NCI-H187 treated with DMSO at 0.1 percent for 48 hours (cell line): ENCODE measurements at places on chromosomes 6 and 20.

GRCh38 chr6:34374508-34374907 is 18.0 kb downstream of the NUDT3 start:
- DNase-seq = no peak

DNA sequence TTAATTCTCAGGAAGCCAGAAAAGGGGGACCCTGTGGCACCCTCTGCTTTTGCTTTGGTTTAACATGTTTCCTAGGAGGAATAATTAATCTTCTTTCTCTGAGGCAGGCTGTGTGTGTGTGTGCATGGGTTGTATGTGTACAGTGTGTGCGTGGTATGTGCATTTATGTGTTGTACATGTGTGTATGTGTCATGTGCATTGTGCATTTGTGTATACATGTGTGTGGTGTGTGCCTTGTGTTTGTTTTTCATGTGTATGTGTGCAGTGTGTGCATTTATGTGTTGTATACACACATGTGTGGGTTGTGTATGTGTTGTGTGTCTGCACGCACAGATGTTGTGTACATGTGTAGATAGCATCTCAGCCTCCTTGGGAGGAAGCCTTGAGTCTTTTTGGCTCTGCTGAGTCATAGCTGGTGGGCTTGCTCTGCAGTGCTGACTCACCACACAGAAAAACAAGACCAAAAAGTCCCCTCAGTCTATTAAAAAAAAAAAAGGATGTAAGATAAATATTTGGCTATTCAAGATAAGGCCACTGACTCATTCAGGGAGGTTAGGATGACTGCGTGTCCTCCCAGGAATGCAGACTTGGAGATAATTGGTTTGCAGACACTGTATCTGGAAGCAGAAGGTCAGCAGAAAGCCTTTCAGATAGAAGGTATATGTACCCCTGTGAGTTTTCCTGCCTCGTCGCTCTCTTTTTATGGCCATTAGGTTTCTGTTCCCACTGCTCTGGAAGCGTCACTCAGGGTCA is 58.6 kb downstream of the SYNJ2 start:
- DNase-seq = no peak

DNA sequence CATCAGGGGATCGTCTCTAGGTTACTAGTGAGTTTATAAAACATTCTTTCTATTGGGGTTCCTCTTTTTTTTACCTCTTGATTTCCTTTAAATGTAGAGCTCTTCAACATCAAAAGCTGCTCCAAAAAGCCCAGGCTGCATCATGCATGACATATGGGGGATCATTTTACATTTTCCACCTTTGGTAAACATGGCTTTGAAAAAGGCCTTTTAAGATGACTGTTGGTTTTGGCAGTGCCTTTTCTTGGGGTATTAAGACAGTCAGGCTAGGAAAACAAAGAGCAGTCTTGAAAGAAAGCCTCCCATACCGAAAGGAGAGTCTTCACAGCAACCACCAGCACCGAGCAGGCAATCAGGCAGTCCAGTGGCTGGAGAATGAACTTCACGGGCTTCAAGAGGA is 73.2 kb downstream of the NPEPL1 start:
- no peak for DNase-seq

DNA sequence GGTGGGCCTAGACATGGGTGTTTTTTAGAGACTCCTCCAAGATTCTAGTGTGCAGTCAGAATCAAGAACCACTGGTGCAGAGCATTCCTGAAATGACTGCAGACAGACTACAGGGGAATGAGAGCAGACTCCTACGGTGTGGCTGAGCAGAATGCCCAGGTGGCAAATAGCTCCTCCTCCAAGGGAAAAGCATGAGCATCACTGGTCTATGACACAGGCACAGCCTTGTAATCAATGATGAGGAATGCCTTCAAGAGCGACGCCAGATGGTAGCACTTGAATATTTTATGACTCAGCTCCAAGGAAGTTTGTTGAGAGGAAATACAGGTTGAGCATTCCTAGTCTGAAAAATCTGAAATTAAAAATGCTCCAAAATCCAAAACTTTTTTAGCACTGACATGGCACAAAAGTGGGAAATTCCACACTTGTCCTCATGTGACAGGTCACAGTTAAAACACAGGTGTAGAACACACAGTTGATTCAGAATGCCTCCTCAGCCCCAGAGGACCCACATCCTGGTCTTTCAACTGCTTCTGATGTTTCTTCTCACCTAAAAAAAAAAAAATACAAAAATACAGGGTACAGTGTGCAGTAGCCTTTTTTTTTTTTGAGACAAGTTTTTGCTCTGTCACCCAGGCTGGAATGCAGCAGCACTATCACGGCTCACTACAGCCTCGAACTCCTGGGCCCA is 10.6 kb upstream of the FAM8A1 start:
- no peak for DNase-seq

DNA sequence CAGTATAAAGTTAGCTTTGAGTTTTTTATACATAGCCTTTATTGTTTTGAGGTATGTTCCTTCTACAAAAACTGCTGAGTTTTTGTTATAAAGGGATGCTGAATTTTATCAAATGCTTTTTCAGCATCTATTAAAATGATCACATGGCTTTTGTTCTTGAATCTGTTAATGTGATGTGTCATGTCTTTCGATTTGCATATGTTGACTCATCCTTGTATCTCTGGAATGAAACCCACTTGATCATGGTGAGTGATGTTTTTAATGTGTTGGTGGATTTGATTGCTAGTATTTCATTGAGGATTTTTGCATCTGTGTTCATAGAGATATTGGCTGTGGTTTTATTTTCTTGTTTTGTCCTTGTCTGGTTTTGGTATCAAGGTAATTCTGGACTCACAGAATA is 24.7 kb upstream of the BLCAP start:
- DNase-seq = no peak

GRCh38 chr6:92139601-92140000 is 1279.8 kb downstream of the EPHA7 start:
- DNase-seq = no peak

DNA sequence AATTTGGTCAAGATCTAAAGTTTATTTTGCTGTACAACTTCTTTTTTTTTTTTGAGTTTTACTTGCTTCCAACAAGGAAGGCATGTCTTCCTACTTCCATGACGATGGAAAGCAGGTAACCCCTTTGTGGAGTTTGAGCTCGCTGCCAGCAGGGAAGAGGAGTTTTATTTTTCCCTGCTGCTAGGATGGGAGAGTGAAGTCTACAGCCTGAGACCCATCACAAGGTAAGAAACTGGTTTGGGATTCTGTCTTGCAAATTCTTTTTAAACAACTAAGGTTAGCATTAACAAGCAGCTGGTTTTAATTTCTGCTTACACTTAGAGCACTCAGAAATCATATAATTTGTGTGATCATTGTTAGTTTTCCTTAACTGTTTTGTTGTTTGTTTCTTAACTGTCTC is 108.0 kb upstream of the MAP3K4 start:
- DNase-seq = no peak

DNA sequence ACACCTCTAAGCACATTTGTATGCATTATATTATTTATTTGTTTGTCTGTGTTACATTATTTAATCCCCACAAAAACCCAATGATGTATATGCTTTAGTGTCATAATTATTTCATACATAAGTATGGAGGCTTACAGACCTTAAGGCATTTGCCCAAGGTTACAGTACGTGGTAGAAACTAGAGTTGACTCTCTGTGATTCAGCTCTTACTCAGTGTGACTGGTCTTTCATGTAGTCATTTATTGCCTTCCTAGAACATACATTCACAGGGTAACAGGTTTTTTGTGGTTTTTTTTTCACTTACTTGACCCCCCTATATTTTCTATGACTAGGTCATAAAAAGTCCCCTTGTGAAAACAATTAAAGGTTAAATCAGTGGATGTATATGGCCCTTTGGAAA is 566.8 kb downstream of the TFAP2A start:
- DNase-seq = no peak

DNA sequence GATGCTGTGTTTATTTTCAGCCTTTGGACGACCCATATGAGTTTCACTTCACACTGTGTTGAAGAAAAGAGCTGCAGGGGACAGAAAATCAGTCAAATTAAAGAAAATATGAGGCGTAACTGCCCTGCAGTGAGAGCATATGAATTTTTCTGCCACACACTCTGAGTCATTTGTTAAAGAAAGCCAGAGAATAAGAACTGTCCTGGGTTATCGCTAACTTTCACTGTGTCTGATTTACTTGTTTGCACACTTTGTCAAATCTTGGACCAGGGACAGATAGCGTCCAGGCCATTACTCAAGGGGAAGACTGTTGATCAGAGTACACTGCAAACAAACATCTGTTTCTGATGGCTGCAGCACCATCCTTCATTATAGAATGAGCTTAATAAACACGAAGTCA is 126.8 kb upstream of the AGPAT4 start:
- DNase-seq = no peak

GRCh38 chr20:57476084-57476526 is 48.8 kb downstream of the CTCFL start:
- no peak for DNase-seq

- DNase-seq = no peak
These were observed 3.1 kb downstream of the STK38 start for GRCh38 chr6:36544228-36544627.

DNA sequence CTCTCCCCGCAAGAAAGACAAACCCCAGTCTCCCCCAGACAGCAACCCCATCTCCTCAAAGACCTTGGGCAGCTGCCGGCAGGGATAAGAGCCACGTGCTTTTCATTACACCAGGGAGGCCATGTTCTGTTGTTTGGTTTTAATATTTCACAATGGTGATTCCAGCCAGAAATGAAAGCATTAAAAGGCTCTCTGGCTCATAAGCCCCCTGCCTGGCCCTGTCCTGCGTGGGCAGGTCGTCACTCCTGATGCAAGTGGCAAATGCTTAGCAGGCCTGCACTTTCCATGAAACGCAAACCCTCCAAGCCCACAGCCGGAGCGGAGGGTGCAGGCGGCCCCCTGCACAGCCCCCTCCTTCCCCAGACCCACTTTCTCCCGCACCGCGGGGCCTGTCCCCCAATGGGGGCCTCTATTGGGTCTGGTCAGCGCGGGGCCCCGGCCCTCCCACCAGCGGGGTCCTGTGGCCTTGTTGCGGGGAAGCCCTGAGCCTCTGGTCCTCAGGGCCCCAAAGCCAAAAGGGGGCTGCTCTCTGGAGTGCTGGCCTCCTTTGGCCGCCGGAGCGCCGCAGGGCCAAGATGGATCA is 77.2 kb downstream of the TMEM242 start:
- no peak for DNase-seq

- no peak for DNase-seq
These were observed 44.1 kb upstream of the MOXD1 start for GRCh38 chr6:132445201-132445951.

- no peak for DNase-seq
These were observed 52.2 kb downstream of the TOP1 start for GRCh38 chr20:41080866-41081265.

DNA sequence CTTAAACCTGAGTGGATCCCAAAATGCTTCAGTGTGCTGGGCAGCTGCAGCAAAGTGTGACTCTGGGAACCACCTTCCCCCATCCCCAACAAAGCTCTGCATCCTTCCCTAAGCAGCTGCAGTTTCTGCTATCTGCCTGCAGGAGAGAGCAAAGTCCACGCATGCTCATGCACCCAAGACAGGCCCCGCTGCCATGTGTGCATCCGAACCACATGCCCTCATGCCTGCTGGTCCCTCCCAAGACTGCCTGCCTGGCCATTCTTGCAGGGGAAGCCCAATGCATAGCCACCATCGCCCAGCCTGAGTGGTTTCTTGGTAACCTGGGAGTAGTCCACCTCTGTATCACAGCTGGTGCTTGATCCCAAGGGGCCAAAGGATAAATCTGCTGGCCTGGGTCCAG is 94.3 kb upstream of the OLIG3 start:
- DNase-seq = no peak

- no peak for DNase-seq
These were observed 3.6 kb upstream of the HINT3 start for GRCh38 chr6:125952764-125953501.

- DNase-seq = no peak
These were observed 343.7 kb downstream of the HAO1 start for GRCh38 chr20:7596541-7596940.

DNA sequence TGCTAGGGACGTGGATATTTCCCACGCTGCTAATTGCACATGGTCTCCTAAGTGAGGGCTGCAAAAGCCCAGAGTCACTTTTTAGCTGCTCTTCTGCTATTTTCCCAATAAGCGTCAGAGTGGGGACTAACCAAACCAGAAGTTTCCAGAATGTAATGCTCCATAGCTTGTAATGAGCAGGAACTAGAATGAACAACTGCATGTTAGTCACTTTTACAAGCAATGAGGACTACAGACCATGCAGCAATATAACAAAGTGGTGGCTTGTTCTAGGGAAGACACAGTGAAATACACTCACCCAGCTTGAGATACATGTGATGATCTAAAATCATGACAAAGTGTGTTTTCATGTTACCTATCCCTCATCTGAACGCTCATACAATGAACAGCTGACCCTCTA is 314.1 kb upstream of the SGK1 start:
- no peak for DNase-seq

DNA sequence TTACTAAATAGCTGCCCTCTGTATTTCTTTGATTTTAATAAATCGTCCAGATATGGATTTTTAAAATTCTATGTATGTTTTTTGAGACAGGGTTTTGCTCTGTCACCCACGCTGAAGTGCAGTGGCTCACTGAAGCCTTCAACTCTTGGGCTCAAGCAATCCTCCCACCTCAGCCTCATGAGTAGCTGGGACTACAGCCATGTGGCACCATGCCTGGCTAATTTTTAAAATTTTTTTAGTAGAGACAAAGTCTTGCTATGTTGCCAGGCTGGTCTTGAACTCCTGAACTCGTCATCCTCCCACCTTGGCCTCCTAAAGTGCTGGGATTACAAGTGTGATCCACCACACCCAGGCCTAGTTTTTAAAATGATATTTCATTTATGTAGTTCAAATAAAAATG is 47.4 kb upstream of the DDR1 start:
- DNase-seq = no peak

DNA sequence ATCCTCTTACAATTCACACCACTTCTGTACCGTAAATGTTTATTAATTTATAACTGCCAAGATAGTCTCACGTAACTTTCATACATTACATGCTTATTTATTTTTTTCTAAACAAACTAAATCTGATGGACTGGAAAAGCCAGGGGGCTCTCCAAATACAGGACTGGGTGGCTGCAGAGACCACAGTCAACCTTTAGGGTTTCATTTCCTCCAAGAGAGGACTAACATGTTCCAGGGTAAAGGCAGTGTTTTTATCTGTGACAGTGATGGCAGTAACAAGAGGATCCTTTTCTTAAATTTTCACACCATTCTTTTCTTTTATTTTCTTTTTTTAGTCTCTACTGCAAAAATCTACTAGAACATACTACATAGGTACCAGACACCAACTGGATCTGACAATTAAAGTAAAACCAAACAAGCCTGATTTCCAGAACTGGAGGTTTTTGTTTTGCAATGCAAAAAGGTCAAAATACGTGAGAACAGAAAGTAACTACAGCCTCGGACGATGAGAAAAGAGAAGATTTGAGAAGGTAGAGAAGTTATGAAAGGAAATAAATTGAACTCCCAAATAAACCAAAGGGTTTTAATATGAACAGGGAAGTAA is 1.2 kb downstream of the LMBRD1 start:
- no peak for DNase-seq

- no peak for DNase-seq
These were observed at the start of gene GTSF1L for GRCh38 chr20:43726811-43727338. Gene GTSF1L (minus strand): TSS chr20:43727002. CDS start chr20:43726694, 308 bp downstream.

DNA sequence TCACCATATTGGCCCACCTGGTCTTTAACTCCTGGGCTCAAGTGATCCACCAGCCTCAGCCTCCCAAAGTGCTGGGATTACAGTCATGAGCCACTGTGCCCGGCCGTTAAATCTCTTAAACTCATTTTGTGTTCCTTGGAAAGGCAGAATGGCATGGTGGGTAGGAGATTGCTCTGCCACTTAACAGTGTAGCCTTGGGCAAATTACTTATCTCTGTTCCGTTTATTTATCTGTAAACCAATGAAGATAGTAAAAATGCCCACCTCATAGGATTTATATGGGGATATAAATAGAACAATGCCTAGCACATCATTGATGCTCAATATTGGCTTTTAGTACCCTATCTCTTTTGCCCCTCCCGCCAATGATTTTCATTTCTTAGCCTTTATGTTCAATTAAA is 7.2 kb upstream of the PIM1 start:
- DNase-seq = no peak
